NCI-H2107 (cell line): ENCODE measurements at places on chromosomes 6 and 20.

GRCh38 chr6:24872779-24873178 lies 63.0 kb downstream of the RIPOR2 start:
- no peak for DNase-seq

DNA sequence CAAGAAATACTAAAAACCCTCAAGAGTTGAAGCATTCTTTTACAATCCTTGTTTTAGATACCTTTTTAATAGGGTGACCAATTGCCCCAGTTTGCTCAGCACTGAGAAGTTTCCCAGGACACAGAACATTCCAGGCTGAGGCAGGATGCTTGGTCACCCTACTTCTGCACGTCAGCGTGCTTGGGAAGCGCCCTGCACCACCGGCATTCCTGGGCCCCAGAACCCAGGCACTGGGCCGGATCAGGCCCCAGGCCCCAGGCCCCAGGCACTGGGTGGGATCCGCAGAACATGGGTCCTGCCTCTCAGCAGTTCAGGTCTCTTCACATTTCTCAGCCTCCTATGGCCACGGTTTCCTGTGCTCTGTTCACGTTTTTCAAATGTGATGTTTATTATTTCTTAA lies 213.8 kb upstream of the QKI start:
- no peak for DNase-seq

DNA sequence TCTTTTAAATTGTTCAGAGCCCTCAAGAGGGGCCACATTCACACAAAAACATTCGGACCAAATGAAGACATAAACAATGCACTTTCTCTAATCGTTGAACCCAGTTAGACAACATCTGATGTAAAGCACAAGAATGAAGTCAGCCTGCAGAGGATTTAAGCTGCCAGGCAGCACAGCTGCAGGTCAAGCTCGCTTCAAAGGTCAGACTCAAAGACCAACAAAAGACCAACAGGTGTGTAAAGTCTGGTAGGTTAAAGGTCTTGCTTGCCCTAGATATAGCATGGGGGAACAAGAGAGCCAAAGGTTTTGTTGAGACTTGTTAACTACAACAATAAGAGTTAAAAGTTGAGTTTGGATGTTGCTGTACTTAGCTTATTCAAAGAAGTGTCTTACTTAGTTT lies 26.7 kb upstream of the MYLIP start:
- no peak for DNase-seq

DNA sequence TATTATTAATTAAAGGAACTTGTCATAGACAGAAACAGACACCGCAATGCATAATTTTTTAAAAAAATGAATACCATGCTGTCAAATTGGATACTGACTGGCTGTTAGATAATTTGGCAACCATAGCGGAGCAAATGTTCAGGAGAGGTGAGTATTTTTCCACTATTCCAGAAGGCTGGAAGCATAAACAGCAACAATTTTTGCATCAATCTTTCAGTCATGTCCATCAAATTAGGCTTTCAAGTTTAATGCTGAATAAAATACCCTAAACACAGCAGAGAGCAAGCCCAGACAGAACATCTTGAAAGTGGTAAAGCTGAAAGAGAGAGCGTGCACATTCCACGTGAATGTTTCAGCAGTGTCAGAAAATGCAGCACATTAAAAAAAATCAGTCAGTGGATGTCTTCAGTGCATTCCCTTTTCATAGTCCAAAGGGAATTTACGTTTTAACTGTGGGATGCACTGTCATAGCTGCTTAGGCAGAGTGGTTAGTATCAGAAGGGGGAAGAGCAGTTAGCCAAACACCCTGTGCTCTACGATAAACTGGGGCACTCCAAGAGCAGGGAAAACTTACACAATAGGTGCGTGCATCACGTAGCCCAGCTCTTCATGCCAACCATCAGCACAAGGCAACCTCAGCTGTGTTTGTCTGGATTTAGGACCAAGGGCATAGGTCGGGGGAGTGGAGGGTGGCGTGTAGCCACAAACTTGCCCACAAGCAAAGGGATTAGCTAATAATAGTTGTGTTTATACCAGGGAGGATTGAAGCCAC lies 116.2 kb upstream of the STMND1 start:
- DNase-seq = no peak

- no peak for DNase-seq
Observed at GRCh38 chr6:109322825-109323224, 59.4 kb downstream of the CD164 start.

DNA sequence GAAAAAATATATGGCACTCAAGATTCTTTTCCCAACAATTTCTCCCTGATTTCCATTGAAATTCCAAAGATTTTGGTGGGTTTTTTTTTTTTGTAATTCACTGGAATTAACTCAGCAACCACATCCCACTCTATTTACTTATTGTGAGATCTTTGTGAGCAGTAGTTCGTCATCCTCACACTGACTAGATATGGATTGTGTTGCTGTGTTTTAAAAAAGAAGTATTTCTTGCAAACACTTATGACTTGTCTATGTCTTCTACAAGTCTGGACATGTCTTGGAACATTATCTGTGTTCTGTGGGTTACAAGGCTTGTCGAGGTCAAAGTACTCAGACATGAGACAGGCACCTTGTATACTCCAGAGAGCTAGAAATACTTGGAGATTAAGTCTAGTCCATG lies 7.3 kb upstream of the TENT5A start:
- no peak for DNase-seq

DNA sequence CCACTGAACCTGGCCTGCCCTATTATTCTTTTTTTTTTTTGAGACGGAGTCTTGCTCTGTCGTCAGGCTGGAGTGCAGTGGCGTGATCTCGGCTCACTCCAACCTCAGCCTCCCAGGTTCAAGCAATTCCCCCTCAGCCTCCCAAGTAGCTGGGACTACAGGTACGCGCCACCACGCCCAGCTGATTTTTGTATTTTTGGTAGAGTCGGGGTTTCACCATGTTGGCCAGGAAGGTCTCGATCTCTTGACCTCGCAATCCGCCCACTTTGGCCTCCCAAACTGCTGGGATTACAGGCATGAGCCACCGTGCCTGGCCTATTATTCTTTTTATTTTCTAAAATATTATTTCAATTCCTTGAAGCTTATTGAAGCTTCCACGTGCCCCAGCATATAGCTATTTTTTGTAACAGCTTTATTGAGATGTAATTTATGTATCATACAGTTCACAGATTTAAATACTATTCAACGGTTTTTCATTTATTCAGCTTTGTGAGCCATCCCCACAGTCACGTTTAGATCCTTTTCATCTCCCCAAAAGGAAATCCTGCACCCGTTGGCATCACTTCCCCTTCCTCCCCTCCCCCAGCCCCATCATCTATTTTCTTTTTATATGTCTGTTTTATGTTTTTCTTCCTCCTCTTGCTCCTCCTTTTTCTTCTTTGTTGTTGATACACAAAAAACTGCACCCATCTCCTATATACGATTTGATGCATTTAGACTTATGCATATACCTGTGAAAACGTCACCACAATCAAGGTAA lies 13.5 kb upstream of the MDFI start:
- no peak for DNase-seq

DNA sequence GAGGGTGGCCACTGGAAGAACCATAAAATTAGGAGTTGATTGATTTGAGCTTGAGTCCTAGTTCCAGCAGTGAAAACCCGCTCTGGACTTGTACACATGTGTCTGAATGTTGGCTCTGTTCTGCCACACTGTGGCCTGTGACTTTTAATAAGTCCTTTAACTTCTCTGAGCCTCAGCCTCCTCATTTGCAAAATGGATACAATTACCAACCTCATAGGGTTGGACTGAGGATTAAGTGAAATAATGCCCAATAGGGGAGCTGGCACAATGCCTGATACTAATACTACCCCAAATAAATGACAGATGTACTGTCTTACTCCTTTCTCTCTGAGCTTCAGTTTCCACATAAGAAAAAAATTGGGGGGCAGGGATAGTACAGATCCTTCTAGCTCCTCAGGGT lies 92.6 kb upstream of the RIPOR2 start:
- no peak for DNase-seq

- no peak for DNase-seq
Observed at GRCh38 chr6:109793021-109793420, 101.9 kb downstream of the FIG4 start.

DNA sequence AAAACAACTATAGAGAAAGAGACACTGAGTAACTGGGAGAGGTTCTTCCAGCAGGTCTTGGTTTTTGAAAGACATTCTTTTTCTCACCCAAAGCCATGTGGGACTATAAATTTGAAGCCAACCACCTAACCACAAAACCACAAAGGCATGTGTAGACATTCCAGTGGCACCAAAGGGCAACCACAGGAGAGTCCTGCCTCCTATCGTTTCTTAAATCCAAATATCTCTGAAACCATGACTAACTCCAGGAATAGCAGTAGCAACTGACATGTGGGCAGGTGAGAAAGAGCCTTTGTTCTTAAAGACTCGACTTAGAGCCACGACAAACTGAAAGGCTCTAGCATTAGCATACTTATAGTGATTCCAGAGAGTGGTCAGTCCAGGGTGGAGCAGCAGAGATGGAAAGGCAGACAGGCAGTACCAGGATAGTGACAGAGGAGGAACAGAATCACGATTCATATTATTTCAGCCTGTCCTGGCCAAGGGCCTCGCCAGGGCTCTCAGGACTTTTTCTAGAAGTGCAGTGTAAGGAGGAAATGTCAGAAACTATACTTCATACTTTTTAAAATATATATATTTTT lies 9.4 kb upstream of the COL9A1 start:
- DNase-seq = no peak

DNA sequence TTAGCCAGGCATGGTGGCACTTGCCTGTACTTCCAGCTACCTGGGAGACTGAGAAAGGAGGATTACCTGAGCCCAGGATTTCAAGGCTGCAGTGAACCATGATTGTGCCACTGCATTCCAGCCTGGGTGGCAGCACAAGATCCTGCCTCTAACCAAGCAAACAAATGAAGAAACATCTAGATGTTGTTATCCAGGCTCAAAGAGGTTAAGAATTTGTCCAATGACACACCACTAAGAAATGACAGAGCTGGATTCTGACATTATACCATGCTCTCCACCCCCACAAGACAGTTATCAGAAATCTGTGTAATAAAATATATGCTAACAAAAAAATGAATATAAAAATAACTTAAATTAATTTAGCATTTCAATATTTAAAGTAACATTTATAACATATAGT lies 925.5 kb upstream of the SLC35B3 start:
- DNase-seq = no peak

DNA sequence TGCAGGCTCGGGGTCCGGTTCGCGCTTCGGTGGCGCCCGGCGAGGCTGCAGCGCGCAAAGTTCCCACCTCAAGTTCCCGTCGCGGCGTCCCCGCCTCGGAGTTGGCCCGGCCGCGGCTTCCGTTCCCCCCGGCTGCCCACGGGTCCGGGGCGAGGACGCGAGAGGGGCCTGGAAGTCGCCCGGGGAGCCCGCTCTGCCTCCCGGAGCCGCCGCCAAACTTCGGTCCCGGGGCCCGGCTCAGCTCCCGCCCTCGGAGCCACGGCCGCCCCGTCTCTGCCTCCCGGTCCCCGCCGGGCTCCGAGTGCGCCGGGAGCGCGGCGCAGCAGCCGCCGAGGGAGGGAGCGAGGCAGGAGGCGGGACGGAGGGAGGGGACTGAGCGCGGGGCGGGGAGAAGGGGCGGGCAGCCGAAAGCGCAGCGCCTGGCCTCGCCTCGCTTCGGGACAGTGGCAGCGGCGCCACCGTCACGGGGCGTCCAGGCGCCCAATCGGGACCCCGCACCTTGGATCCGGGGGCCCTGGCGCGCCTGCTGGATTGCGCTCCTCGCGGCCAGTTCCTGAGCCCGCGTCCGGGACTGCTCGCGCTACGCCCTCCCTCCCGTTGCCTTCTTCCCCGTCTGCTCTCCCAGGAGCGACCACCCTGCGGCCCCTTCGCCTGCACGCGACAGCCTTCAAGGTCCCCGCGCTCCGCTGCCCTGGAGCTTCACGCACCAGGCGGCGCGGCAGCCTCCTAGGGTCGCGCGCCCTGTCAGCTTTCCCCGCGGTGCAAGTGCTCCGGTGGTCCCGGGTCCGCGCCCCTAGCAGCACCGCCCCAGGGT lies at the start of gene KCNG1:
TSS of gene KCNG1 (minus strand) at position 305 of the 814 bp plus-strand sequence. CDS start 12,769 bp downstream, outside the sequence.
- DNase-seq = no peak

GRCh38 chr6:166162599-166163342 lies 4.9 kb downstream of the TBXT start:
- DNase-seq = no peak

GRCh38 chr6:152301021-152301764 lies 336.0 kb downstream of the SYNE1 start:
- no peak for DNase-seq

DNA sequence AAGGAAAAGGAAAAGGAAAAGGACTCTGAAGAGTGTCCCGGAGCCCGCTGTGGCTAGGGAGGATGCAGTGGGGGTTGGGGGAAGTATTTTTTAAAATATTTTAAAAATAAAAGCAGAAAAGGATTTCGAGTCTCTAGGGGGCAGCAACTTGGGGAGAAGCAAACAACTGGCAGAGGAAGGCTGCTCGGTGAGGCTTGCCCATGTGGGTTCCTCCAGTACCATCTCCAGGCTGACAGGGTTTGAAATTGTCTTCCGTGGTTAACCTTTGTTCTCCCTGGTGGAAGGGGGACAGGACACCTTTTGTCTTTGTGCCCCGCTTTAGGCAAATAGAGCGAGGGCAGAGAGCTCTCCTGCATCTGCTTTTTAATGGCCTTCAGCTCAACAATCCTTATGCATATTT lies 60.4 kb upstream of the SNX9 start:
- DNase-seq = no peak

- no peak for DNase-seq
Observed at GRCh38 chr6:10237298-10238038, 177.4 kb downstream of the TFAP2A start.

- DNase-seq = no peak
Observed at GRCh38 chr6:65943051-65943450, 236.0 kb upstream of the EYS start.

GRCh38 chr20:62368392-62368975 lies 1.4 kb upstream of the LAMA5 start:
- DNase-seq = no peak

GRCh38 chr20:45041464-45042337 lies 59.2 kb downstream of the KCNS1 start:
- no peak for DNase-seq

DNA sequence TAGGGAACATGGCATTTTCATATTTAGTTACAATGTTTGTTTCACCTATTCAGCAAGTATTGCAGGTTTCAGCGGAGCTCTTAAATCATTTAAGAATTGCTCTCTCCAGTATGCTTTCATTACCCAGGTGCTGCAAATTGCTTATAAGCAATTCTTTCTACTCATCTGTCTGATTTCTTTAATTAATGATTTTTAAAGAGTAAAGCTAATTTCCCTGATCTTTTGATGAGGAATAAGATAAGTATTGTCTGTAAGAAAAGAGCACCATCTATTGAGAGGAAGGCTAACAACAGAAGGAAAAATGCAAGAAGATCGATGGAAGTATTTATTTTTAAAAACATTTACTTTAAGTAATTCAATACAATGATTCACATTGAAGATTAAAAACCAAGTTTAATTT lies 2.0 kb downstream of the OPRM1 start:
- no peak for DNase-seq

DNA sequence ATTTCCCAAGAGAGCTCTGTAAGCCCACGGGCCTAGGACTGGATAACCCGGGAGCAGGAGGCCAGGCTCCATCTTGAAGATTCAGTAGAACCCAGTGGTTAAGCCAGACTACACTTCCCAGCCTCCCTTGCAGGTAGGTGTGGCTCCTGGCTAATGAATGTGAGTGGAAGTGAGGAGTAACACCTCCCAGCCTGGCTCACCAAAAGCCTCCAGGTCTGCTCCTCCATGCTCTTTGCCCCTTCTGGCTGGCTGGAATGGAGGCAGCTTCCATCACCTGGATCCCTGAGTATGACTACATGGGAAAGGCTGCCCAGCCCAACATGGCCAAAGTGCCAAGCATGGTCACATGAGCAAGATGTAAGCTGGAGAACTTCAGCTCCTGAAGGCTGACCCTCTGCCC lies 9.7 kb downstream of the LRRN4 start:
- no peak for DNase-seq

- DNase-seq = no peak
Observed at GRCh38 chr20:51237278-51237677, 214.4 kb upstream of the KCNG1 start.
